ENCODE measurements at places on chromosomes 6 and 20.

DNA sequence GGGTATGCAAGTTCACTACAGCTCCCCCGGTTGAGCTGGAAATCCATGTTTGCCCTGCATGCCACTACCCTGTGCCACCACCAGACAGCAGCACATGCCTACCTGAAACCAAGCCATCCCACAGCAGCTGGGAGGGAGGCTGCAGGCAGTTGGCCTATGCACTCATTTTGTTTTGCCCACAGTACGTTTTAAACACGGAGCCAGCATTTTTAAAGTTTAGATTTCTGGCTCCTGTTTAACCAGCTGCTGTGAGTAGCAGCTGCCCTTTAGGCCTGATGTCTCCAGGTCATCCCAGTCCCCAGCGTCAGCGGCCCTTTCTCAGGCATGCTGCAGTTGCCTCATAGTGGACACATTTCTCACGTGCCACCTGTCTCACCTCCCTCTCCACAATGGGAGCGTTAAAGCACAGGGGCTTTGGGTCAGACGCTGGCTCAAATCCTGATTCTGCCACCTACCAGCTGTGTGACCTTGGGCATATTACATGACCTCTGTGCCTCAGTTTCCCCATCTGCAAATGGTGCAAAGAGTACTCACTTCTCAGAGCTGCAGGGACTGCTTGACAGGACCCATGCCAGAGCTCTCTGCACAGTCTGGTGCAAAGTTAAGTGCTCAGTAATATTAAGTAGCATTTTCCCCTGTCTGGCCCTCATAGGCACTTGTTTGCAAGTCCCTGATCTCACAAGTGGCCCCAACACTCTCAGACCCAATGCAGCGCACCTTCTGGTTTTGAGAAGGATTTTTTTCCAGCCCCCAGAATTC lies 8.2 kb upstream of the UBE2V1 start:
- peak; percentile 42 for DNase-seq

GRCh38 chr6:105274678-105275077 lies 94.9 kb upstream of the POPDC3 start:
- DNase-seq, result no peak

DNA sequence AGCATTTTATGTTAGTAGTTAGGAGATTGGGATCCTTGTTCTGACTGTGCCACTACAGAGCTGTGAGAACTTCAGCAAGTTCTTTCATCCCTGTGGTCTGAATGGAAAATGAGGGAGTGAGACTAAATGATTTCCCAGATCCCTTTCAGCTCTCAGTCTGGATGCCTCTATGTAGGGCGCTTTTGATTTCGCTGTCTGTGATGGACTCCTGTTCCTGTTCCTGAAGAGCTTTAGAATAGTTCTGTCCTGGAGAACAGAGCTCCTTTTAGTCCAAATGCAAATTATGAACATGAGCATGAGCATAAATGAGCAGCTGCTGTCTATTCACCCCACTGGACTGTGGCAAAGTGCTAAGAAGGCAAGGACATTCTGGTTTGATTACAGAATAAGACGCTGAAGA lies 61.4 kb upstream of the NT5E start:
- no peak for DNase-seq

DNA sequence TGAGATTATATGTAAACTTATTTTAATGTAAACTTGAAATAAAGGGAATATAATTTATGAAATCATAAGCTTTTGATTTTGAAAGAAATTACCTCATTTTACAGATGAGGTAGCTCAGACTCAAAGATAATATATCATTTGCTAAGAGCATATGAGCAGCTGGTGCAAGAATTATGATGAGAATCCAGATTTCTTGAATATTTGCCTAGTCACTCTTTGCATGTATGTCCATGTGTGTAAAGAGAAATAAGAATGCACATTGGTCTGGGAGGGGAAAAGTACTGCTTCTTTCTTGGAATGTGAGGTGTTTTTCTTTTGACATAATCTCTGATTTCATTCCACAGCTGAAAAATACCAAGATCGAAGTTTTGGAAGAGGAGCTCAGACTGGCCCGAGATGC lies 11.1 kb upstream of the SNRNP48 start:
- DNase-seq, result no peak

DNA sequence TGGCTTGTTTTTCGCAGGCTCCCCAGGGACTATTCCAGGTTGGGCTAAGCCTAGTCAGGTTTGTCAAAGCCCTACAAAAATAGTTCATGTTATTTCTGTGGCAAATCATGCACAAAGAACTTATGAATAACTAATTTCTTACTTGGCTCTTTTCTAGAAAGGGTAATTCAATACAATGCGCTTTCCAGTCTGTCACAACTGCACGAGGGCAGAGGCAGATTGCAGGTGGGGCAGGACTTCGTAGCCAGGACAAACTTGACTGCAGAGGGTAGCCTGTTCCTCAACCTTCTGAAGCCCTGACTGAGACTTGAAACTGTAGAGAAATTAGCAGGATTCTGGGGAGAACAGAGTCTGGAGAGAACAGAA lies 253.5 kb downstream of the QKI start:
- no peak for DNase-seq

- DNase-seq, result no peak
Observed at GRCh38 chr20:62899633-62900051, 26.7 kb downstream of the DIDO1 start.

GRCh38 chr6:35079311-35080000 lies 61.7 kb downstream of the TCP11 start:
- no peak for DNase-seq

DNA sequence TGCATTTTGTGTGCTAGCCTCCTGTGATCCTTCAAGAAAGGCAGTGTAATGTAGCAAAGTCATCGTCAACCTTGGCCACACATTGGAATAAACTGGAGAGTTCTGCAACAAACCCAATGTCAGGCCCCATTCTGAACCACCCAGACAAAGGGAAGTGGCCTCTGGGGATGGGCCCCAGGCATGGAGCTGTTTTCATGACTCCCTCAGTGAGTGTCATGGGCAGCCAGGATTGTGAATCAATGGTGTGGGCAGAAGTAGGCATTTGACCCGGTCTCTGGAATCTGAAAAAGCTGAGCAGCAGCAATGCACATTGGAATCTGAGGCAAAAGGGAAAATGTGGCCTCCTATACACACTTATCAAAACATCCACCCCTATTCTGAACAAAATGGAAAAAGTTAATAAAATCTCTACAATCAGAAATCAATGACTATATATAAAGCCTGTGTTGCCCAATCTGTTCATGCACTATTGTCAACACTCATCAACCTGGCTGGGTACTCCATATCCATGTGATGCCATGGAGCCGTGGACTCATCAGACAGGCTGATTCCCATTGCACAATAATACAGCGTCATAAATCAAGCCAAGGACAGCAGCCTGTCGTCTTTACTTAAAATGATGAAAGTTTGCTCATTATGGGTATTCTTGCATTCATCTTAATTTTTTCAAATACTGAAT lies 134.9 kb upstream of the STMND1 start:
- no peak for DNase-seq
